GM03348 (cell line): ENCODE measurements at places on chromosomes 2 and 18.

DNA sequence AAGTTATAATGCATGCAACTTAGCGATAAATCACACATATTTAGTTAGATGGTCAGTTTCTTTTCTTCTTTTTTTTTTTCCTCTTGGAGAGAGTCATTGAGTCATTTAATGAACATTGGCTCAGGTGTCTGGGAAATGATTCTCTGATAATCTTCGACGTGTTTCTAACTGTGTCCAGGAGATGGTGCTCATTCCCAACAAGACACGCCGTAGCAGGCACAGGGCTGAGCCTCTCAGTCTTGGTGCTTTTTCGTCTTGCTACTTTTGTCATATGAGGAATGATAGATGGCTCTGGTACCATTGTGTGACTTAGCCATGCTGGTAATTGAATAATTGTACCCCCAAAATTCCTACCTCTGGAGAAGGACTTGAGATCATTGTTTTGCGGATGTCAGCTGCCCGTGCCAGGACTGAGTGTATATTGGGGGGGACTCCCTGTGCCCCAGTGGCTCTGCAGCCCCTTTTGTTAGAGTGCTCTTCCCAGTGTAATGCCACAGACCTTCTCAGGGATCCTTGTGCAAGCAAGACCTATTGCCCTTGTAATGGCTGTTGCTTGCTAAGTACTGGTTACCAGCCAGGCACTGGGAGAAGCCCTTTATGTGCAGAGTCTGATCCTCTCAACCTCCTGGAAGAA is 107.6 kb upstream of the CYRIA start:
- peak; percentile 79 for DNase-seq

GRCh38 chr2:183035954-183036669 is 2.1 kb downstream of the NCKAP1 start:
- DNase-seq, result no peak

DNA sequence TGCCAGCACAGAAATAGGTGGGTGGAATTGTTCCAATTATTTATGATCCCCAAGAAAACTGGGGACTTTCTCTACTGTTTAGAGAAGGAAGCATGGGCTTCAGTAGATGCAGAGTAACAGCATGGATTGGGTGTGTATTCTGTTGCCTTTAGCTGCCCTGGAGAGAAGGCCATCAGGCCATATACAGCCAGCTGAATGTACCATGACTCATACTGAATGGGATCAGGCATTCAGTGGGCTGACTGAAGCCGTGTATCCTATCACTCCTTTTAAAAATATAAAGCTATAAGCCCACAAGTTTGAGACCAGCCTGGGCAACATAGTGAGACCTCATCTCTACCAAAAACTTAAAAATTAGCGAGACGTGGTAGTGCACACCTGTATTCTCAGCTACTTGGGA is 16.7 kb upstream of the PLEKHM3 start:
- peak; percentile 38 for DNase-seq

DNA sequence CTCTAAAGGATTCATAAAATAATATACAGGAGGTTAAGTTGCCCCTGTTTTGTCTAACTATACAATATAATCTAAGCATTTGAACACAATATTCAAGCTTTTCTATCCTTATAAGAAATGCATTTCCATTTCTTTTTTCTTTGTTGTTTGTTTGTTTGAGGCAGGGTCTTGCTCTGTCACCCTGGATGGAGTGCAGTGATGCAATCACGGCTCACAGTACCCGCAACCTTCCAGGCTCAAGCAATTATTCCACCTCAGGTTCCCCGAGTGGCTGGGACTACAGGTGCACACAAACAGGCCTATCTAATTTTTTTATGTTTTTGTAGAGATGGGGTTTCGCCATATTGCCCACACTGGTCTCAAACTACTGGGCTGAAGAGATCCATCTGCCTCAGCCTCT is 307.8 kb downstream of the ZNF804A start:
- DNase-seq, result no peak

- no peak for DNase-seq
These were observed 161.0 kb downstream of the TPGS2 start for GRCh38 chr18:36667811-36668210.

DNA sequence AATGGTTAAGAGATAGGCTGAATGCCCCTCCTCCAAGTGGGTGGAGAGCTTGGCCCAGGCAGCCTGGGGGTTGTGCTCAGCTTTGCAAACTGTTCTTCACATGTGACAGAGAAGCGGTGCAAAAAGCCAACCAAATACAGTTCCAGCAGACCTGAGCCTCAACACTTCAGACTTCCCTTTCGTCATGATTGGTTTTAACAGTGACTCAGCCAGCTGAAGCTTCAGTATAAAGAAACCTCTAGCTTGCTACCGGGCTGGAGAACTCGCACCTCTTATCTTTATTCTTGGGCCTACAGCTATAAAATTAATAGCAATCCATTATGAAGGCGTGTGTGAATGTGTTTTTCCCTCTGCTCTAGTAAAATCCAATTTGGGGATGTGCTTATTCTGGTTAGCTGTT is 20.0 kb downstream of the SETBP1 start:
- DNase-seq, result no peak

DNA sequence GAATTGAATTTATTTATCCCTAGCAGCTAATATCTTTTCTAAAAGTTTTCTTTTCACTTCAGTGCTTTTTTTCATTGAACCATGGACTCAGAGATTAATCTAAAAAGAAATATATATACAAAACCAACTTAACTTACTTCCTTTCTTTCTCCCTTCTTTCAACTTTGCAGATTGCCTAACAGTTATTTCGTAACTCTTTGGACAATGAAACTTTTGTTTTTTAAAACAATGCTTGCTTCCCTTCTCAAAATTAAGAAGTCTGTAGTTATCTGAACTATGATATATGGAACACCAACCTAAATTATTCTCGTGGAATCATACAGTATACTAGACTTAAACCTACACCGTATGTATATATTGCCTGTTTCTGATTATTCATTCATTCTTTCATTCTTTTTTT is 62.9 kb downstream of the MIB1 start:
- peak; percentile 34 for DNase-seq

DNA sequence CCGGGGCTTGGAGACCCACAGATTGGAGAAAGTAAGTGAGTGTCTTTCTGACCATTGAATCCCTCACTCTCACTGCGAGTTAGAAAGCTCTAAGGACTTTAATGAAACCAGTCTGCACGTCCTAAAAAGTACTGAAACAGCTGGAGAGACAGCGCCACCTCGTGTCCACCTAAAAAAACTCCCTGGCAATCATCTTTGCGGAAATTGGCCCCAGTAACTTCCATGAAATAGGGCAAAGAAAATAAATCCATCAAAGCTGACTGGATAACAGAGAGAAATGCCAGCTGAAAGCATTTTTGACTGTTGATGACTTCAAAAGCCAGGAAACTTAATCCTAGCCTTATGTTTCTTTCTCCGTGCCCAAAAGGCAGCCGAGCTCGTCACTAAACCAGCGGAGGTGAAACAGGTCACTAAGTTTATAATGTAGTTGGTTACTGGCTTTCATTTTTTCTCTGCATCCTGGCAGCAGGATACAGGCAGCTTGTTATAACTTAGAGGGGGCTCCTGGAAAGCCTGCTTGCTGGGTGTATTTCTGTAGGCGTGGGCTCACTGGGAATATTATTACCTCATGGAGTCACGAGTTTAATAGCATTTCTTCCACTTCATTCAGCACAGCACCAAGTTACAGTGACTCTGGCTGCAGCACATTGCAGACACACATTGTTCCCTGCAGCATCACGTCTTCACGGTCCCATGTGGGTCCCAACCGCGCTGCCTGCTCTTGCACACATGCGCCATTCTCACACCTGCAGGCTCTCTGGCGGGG is 266.5 kb downstream of the HRH4 start:
- peak; percentile 65 for DNase-seq

GRCh38 chr2:170031288-170031687 is 146.7 kb upstream of the MYO3B start:
- DNase-seq, result no peak

DNA sequence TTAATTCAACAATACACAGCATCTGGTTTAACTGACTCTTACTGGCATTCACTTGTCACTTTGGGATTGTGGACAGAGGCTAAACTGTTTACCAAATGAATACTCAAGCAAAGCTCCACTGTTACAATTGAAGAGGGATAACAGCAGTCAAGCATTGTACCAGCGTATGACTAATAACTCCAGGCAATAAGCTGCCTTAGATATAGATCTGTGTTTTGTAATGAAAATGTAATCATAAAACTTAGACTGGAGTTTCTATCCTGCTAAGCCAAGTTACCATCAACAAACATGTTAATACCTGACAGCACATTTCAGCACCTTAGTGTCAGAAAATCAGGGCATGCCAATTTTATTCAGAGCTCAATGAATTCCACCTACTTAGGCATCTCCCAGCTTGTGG is 889.5 kb downstream of the EPHA4 start:
- no peak for DNase-seq

- no peak for DNase-seq
These were observed 159.0 kb downstream of the METTL4 start for GRCh38 chr18:2412281-2412680.

DNA sequence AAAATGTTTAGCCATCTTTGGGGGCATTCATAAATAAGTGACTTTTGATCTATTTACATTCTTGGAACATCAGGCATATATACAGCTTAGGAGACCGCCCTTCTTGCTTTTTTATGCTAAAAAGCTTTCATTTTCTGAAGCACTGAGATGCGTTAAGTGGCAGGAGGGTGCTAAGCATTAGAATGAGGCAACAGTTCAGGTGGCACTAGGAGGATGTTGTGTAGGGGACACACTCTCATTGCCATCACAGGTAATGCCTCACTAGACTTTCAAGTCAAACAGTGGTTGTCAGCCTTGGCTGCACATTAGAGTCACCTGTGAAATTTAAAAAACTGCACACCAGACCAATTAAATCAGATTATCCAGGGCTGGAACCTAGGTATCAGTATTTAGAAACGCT is 39.1 kb downstream of the EHBP1 start:
- no peak for DNase-seq

DNA sequence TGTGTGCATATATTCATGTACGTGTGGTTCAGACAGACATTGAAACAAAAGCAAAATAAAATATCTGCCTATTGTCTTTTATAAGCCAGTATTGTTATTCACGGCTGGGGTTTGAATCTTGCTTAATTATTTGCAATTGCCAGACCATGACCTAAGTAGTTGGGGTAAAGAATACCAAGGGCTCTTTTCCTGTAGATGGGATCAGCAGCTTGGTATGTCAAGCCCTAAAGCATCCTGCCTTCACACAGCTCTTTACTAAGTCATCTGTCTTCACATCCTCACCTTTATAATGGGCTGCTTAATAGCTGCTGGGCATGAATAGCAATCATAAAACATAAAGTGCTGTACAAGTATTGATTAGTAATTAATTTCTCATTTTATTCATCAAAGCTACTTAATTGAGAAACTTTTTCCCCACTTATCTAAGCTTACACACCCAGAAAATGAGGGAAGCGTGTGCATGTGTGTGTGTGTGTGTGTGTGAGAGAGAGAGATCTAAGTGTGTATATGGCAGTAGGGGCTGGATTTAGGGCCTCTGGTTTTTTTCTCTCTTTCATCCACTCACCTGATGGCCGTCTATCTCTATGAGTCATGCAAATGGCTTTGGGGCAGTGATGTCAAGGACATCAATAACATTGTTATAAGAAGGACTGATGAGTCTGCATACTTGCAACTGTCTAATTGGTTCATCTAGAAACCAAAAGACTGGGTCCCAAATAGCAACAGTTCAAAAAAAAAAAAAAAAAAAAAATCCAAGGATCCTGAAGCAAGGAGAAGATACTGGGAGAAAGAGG is 244.1 kb upstream of the TNP1 start:
- peak; percentile 48 for DNase-seq

DNA sequence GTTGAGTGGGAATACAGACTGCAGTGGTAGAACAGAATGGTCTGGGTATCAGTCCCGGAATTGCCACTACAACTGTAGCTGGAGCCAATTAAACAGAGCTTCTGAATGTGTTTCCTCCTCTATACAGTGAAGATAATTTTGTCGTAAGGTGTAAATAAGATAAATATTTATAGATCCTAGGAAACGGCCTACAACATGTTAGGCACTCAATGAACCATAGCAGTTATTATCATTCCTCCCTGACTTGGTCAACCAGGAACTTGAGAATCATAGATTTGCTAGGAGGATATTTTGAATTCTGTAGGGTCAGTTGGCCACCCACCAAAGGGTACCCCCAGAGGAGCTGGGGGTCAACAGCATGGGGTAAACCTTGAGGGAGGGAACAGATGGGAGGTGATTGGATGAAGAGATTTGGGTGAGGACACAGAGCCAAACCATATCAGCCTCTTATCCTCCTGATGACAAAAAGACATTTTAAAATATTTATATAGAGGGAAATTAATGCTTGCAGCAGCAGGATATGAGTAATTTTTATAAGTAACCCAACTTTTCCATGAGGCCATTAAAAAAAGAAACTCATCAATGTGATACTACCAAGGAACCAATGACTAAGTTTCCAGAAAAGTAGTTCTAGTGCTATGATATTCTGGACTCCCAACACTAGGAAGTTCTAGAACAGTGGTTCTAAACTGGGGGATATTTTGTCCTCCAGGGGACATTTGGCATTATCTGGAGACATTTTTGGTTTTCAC is 4.0 kb downstream of the DHRS9 start:
- DNase-seq, result no peak

- DNase-seq, result peak; percentile 36
These were observed 44.8 kb upstream of the KDM3A start for GRCh38 chr2:86396291-86396785.

GRCh38 chr18:34741401-34741800 is 31.3 kb downstream of the DTNA start:
- DNase-seq, result no peak

- no peak for DNase-seq
These were observed 113.4 kb downstream of the ZBTB7C start for GRCh38 chr18:48295586-48296311.

- no peak for DNase-seq
These were observed 738.2 kb upstream of the GCFC2 start for GRCh38 chr2:76448956-76449355.

- no peak for DNase-seq
These were observed 1.4 kb downstream of the SPAST start for GRCh38 chr2:32064713-32065112.

DNA sequence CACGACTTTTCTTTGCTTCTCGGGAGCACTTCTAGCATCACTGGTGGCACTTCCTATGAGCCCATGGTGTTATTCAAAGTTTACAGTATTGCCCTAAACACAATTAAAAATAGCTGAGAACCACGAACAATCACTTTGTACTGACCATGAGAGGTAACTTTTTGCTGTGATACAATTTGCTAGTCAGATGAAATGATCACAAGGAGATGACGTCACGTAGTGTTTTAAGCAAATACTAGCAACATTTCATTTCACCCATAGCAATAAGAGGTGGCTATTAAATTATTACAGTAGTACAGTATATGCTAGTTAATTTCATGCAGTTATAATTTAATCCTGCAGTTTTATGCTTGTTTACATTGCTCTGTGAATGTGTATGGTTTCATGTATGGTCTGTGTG is 108.9 kb upstream of the DOK6 start:
- no peak for DNase-seq
